CD4-positive, alpha-beta T cell treated with Interferon gamma for 1 hour (primary cell): ENCODE measurements at places on chromosomes 13 and 19.

GRCh38 chr13:36175621-36176020 is 38.7 kb downstream of the SOHLH2 start:
- DNase-seq, result no peak

GRCh38 chr13:72149701-72150100 is 282.7 kb upstream of the DACH1 start:
- no peak for DNase-seq

GRCh38 chr13:107079423-107080049 is 511.6 kb upstream of the ARGLU1 start:
- DNase-seq, result no peak

GRCh38 chr19:10756371-10756770 is 38.5 kb downstream of the DNM2 start:
- no peak for DNase-seq

DNA sequence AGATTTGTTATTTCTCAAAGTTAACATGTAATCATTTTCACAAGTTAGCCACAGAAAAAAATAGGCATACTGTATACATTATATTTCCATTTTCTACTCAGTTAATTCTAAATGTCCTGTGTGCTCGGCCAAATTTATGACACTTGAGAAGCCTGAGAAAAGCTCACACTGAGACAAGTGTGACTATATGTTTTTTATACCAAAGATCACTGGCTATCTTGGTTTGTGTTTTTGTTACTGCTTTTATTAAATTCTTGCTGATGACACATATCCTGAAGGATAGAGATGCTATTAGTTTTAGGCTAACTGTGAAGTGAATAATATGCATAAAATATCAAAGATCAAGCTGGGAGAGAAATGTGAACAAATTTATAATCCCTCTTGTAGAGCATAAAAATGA is 49.3 kb upstream of the IL17D start:
- no peak for DNase-seq

DNA sequence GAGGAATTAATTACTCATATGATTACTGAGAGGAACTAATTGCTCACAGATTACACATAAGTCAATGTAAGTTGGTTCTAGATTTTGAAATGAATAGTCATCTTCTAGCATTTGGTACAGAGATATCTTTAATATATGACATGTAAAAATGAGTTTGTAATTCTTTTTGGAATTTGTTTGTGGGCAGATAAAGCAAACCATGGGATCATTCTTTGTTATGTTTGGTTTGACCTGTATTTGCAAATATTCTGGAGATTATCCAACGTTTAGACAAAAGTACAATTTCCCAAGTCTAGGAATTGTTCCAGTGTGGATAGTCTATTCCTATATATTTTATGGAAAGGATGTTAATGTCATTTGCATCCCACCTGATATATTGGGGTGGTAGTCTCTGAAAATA is 309.6 kb upstream of the EDNRB start:
- no peak for DNase-seq

- DNase-seq, result no peak
Measured at GRCh38 chr19:4579389-4579788, 19.9 kb upstream of the SEMA6B start.

- DNase-seq, result no peak
Measured at GRCh38 chr19:40600570-40601133, 517 bp upstream of the LTBP4 start.

DNA sequence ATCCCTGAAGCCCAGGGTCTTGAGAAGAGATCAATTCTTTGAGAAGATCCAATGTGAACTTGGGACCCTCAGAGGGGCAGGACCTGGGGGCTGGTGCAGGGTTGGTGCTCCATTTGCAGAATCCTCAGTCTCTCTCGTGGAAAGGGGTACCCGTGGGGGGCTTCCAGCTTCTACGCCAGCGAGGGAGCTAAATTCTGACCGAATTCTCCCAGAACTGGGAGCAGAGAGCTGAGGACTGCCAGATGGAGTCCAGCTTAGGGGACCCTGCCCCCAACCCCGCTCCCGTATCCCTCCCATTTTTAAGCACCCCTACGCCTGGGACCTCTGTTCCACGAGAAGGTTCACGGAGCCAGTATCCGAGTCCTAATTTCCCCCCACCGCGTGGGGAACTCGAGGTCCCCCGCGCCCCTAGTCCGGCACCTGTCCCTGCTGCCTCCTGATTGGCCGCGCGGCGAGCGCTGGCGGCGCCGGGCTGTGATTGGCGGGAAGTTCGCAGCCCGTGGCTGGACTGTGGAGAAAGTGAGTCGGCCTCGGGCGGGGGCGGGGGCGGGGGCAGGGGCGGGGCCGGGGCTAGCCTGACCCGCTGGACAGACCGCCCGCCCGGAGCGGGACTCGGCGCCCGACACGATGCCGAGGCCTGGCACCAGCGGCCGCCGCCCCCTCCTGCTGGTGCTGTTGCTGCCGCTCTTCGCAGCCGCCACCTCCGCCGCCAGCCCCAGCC is 4.4 kb upstream of the LTBP4 start:
- peak; percentile 32 for DNase-seq

DNA sequence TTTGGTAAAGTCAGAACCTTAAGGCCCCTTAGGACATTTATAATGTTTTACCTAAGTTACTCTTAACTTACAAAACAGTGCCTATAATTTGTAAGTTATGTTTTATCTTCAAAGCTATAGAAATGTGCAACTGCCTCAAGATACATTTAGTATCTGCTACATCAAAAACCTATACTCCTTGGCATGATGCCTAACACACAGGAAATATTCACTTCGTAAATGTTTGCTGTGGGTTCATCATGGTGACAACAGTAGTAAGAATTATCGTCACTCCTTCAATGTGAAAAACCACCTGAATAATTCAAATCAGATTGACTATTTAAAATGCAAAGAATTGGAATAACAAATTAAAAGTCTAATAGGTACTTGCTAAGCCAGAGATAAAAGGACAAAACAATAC is 184.1 kb downstream of the DIAPH3 start:
- DNase-seq, result no peak

- DNase-seq, result no peak
Measured at GRCh38 chr19:8558325-8558724, 18.9 kb downstream of the MYO1F start.

DNA sequence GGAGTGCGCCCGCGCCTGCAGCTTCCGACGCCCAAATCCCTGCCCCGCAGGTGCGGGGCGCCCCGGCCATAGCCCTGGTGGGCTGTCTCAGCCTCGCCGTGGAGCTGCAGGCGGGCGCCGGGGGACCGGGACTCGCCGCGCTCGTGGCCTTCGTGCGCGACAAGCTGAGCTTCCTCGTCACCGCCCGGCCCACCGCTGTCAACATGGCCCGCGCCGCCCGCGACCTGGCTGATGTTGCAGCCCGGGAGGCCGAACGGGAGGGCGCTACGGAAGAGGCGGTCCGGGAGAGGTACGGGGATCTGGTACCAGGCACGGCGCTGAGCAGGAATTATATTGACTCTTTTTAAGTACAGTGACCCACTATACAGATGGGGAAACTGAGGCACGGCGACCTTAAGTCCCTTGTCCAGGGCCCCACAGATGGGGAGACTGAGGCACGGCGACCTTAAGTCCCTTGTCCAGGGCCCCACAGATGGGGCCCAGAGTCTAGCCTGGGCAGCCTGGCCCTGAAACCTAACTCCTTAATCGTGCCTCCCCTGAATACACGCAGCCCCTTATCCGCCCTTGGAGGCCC is 586 bp downstream of the MRI1 start:
- DNase-seq, result peak; percentile 7

DNA sequence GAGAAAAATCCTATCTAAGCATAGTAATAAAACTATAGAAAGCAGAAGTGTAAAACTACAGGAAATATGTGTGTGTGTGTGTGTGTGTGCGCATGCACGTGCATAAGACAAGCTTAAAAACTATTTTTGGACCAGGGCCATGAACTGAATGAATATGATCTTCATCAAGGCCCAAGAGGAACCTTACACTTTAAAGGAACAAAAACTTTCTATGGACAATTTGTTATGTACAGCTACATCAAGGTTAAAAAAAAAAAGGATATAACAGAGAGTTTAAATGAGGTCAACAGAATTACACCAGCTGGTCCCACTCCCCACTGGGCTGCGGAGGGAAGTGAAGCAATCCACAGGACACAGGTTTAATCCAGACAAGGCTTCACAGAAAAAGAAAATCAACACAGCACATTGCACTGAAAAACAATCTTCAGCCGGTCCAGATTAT is 151.1 kb downstream of the LHFPL6 start:
- peak; percentile 61 for DNase-seq
